Skin of body (tissue), 3 donors: ENCODE measurements at places on chromosomes 13 and 19. TPM values are rescaled to one million over a fixed set of nuclear protein-coding genes. Genes with fewer than 3 reads are reported as not detected.

Gene SHISA7
- 0.10 TPM for total RNA-seq

Gene SLC8A2
- total RNA-seq: 0.39 TPM

Gene CLEC11A
- total RNA-seq: 27.2 TPM

Gene SLC1A6
- total RNA-seq: 11.4 TPM

Gene KANK2
- total RNA-seq: 62.5 TPM

Gene ZNF471
- 8.9 TPM for total RNA-seq

Gene CAMSAP3
- total RNA-seq: 5.7 TPM

Gene TMEM255B
- 1.7 TPM for total RNA-seq

Gene NOP53
- total RNA-seq: 103 TPM

Gene IGSF23
- not detected for total RNA-seq

Gene PDS5B
- 70.3 TPM for total RNA-seq

DNA sequence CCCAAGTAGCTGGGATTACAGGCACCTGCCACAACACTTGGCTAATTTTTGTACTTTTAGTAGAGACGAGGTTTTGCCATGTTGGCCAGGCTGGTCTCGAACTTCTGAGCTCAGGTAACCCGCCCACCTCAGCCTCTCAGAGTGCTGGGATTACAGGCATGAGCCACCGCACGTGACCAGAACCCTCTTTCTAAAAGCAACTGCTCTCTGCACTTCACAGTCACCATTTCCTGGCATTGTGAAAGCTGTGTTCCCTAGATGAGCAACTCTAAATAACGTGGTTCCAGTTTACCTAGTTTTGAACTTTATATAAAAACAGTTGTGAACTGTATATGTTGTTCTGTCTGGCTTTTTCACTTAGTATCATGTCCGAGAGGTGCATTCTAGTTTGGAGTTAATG, 152.9 kb downstream of the SIPA1L3 start:
- no peak for DNase-seq

DNA sequence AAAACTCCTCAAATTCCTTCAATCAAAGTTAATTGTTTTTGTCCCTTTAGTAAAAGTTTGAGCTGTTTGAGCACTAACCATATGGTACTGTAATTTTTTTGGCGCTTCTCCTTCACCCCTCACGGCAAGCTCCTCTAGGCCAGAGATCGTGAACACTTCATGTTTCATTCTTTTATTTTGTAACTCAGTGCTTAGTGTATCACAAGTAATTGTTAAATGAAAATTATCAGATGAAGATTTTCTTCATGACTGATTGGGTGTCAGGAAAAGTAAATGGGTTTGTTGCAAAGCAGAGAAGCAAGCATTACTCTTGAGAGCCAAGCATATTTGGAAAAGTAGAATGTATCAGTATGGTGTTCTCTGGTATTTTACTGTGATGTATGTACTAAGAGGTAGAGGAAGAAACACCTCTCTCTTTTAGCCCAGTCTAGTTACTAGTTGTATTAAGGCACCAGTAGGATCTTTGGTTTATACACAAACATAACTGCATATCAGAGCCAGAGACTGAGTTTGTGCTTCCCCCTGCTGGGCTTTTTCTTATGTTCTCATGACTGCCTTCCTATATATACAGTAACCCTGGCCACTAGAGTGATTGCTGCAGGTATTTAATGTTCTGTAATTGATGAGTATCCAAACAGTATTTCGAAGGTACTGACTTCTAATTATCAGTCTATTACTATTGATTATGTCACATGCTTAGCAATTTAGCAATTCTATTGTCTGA, 202.3 kb upstream of the KLHL1 start:
- no peak for DNase-seq

GRCh38 chr13:46743191-46743590, 53.8 kb downstream of the ESD start:
- no peak for DNase-seq

DNA sequence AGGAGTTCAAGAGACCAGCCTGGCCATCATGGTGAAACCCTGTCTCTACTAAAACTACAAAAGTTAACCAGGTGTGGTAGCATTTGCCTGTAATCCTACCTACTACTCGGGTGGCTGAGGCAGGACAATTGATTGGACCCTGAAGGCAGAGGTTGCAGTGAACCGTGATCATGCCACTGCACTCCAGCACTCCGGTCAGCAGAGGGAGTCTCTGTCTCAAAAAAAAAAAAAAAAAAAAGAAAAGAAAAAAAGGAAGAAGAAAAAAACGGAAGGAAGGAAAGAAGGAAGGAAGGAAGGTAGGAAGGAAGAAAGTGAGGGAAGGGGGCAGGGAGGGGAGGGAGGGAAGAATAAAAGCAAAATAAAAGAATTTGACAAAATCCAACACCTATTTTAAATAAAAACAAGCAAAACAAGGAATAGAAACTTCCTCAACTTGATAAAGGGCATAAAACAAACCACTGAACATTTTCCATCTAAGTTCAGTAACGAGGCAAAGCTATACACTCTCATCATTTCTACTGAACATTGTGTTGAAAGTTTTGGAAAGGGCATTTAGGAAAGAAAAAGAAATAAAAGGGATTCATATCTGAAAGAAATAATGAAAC, 411.6 kb upstream of the SLITRK5 start:
- DNase-seq: no peak

GRCh38 chr13:33543631-33544265, 258.2 kb upstream of the STARD13 start:
- peak; percentile 59 for DNase-seq

DNA sequence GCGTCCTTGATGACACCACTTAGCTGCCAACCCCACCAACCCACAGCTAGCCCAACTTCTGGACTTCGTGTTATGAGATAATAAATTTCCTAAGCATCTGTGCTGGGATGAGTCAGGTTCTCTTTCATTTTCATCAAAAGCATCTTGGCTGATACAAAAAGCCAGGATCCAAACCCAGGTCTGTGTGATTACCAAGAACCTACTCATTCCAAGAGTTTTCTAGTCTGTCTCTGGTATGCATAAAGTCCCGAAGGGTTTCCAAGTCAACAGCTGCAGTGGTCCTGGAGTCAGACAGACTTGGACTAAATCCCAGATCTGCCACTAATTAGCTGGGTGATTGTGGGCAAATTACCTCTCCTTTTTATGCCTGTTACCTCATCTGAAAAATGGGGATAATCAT, 55.5 kb upstream of the SERP2 start:
- no peak for DNase-seq

- no peak for DNase-seq
These were observed 141.5 kb downstream of the TDRD3 start for GRCh38 chr13:60538566-60538965.

- DNase-seq: no peak
These were observed 1106.7 kb downstream of the EFNB2 start for GRCh38 chr13:105428811-105429210.

DNA sequence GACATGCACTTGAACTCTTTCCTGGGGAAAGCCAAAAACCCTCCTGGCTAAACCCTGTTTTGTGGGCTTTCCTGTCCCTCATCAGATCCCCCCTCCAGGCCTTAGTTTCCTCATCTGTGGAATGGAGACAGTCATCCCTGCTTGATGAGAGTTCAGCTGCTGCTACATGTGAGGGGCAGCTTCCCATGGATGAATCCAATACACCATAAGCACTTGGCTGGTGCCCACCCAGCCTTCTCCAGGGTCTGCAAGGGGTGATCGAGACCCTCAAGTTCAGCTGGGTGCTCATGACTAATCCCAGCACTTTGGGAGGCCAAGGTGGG, 21.6 kb downstream of the IL12RB1 start:
- DNase-seq: no peak

DNA sequence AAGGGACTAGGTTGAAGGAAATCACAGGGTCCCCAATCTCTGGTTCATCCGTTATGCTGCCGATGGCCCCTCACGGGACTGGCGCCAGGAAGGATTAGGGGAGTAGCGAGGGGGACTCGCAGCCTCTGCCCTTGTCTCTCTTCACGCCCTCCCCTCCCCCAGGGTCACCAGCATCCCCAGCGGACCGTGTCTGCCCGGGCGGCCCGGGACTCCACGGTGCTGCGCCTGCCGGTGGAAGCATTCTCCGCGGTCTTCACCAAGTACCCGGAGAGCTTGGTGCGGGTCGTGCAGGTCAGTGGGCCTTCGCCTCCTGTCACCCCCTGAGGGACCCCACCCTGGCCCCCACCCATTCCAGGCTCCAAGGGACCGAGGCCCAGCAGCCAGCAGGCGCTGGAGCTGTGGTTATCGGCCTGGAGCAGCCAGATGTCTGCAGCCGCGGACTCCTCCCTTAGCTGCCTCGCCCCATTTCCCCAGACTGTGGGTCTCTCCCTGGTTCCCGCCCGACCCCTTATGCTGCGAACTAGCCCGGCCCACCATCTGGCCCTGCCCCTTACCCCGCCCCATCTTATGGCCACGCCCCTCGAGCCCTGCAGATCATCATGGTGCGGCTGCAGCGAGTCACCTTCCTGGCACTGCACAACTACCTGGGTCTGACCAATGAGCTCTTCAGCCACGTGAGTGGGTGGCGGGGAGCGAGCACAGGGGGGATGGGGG, 5.4 kb downstream of the PNPLA6 start:
- DNase-seq: no peak

- no peak for DNase-seq
These were observed 256.9 kb downstream of the TEX29 start for GRCh38 chr13:111577208-111577828.

- DNase-seq: no peak
These were observed 712.7 kb downstream of the UQCRFS1 start for GRCh38 chr19:28500296-28500695.

GRCh38 chr19:54541712-54542111, 31.9 kb upstream of the LILRA2 start:
- no peak for DNase-seq

DNA sequence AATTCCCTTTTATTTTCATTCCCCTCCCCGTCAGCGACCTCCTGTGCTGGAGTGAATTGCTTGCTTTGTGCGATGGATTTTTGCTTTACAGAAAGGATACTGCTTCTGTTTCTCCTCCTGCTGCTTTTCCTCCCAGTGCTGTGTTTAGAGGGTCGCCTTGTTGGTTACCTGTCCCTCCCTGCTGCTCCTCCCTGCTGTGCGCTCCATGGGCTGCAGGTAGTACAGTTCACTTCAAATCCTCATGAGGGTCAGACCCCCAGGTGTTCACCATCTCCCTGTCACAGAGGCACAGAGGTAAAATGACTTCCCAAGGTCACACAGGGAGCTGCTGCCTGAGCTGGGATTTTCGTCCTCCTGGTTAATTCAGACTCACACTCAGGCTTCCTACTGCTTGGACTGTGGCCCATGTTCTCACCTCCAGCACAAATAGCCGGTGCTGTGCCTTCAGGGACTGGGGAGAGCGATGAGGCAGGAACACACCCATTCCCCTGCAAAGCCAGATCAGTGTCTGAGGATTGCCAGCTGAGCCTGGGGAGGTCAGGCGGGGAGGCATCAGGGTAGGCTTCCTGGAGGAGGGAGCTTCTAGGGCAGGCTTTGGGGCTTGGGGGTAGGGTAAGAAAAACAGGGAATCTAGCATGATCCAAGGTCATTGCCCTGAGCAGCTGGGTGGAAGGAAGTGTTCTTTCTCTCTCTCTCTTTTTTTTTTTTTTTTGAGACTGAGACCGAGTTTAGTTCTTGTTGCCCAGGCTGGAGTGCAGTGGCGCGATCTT, 14.4 kb downstream of the BICRA start:
- no peak for DNase-seq

- no peak for DNase-seq
These were observed 385.5 kb downstream of the MZT1 start for GRCh38 chr13:72341904-72342303.

GRCh38 chr13:114099918-114100445, 32.4 kb downstream of the RASA3 start:
- DNase-seq: no peak

DNA sequence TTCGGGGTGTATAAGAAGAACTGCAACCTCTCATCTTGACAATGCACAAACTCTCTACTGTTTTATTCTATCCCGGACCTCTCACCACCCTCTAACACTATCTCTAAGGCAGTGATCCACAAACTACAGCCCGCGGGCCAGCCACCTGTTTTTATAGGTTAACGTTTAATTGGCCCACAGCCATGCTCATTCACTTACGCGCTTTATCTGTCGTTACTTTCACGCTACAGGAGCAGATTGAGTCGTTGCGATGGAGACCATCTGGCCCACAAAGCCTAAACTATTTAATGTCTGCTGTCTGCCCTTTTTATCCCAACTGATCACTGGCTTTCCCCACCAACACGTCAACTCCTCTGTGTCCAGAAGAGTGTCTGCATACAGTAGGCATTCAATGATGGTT, 158.9 kb downstream of the CACNA1A start:
- no peak for DNase-seq

- no peak for DNase-seq
These were observed 592.9 kb downstream of the KCTD12 start for GRCh38 chr13:76293346-76293745.

DNA sequence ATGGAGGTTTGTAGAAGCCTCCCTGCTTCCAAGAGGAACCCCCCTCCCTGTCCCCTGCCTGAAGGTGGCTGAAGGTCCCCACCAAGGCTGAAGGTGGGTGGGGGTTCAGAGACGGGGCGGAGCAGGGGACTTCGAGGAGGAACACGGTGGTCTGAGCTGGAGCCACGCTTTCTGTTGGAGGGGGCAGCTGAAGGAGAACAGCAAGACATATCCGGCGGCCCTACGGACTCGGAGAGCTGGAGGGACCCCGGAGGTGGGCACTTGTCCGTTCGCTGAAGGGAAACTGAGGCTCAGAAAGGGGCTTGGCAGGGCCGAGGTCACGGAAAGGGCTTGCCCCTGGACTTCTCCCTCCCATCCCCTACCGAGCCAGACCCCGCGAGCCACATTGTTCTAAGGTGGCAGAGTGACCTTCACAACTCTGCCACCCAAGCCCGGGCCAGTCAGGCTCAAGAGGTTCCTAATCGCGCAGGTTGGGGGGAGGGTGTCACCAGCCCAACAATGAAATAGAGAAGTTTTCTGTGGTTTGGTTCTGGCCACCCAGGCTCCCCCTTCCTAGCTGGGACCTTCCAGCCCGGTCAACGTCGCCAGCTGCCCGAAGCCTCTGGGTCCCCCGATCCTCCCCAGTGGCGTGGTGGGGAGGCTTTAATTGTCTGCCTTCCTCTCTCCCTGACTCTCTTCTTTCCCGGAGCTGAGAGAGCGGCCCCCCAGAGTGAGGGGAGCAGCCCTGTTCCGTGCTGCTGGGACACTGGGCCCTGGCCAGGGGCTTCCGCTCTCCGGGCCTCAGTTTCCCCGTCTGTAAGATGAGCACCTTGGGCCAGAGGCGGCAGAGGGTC, 15.5 kb upstream of the KCNN1 start:
- DNase-seq: no peak

DNA sequence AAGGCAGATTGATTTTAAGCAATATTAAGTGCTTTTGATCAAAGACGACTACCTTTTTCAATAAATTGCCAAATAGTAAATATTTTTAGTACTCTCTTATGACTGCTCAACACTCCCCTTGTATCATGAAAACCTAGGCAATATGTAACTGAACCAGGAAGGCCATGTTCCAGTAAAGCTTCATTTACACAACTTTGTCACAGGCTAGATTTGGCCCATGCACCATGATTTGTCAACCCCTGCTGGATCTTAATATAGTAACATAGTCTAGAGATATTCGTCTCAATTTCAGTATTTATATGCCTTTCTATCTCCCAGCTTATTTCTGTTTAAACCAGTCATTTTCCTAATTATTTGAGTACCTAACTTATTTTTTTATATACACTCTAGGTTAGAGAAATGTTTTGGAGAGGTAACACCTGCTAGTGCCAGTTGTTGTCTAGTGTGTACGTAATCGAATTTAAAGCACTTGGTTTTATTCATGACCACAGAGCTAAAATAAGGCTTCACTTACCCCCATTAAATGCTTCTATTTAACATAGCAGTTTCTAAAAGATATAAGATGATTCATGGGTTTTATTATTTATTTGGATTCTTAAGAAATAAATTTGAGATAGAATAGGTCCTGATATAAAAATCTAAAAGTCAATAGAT, 21.0 kb downstream of the TPP2 start:
- DNase-seq: no peak

GRCh38 chr19:44072543-44073401, 813 bp downstream of the ZNF284 start:
- DNase-seq: no peak
